ENCODE measurements at places on chromosomes 2 and 18.
A peak's percentile ranks its signal among the peaks of the same experiment; 100 is the strongest.

GRCh38 chr2:144937910-144938709, 418.2 kb upstream of the ZEB2 start:
- H3K27ac ChIP-seq: no peak overlapping the region
- no peaks in the 10 kb centered on the region for H3K36me3 ChIP-seq
- no peaks in the 10 kb centered on the region for H3K27me3 ChIP-seq
- H3K4me1 ChIP-seq: no peaks in the 10 kb centered on the region

- H3K27ac ChIP-seq: no peak overlapping the region
- H3K4me1 ChIP-seq: no peaks in the 10 kb centered on the region
- DNase-seq: no peak
- peaks cover 10% of the 10 kb centered on the region for H3K27me3 ChIP-seq
Measured at GRCh38 chr2:219266232-219266631, 12.5 kb upstream of the TUBA4A start.

DNA sequence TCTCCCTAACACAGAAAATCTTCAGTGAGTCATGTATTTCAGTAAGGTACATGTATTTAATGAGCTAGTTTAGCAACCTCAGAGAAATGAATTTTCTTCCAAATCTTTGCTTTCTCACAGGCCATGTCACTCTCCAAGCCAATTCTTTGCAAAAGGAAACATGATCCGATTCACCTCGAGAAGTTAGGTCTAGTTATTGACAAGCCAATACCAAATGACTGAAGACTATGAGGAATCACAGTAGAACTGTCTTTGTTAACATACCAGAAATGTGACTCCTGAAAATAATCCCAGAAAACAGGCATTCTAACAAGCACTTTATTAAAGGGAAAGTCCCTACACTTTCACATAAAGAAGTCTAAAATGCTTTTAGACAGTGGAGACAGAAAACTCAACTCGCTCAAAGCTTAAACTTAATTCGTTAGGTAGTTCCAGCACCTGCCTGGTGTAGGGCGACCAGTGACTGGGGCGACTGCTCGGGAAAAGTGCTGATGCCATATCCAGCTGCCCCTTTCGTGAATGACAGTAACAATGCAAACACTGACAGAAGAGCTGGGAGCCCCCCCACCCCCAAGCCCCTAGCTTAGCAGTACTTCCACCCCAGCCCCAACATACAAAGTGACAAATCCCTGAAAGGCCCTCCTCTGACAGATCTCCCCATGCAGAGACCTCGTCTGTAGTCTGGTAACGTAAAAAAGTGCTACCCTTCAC, 1.8 kb downstream of the MEMO1 start:
- peaks cover 18% of the 10 kb centered on the region for H3K4me1 ChIP-seq
- peak; percentile 2 for DNase-seq
- no peaks in the 10 kb centered on the region for H3K27me3 ChIP-seq
- no peak overlapping the region for H3K27ac ChIP-seq

GRCh38 chr2:112583497-112584133, 794 bp upstream of the CHCHD5 start:
- peak overlapping the region; percentile 85 for H3K27ac ChIP-seq
- no peaks in the 10 kb centered on the region for H3K27me3 ChIP-seq
- peak overlapping the region; percentile 97 for H3K4me3 ChIP-seq
- H3K36me3 ChIP-seq: peaks cover 21% of the 10 kb centered on the region
- peaks cover 35% of the 10 kb centered on the region for H3K4me1 ChIP-seq
- DNase-seq: no peak

- peak overlapping the region; percentile 22 for H3K4me3 ChIP-seq
- H3K27ac ChIP-seq: peak overlapping the region; percentile 95
- peaks cover 6% of the 10 kb centered on the region for H3K36me3 ChIP-seq
- H3K27me3 ChIP-seq: no peaks in the 10 kb centered on the region
- peaks cover 41% of the 10 kb centered on the region for H3K4me1 ChIP-seq
Measured at GRCh38 chr2:96148410-96149217, 3.4 kb upstream of the DUSP2 start.

- no peaks in the 10 kb centered on the region for H3K4me1 ChIP-seq
- no peaks in the 10 kb centered on the region for H3K27me3 ChIP-seq
- H3K36me3 ChIP-seq: no peaks in the 10 kb centered on the region
- no peak overlapping the region for H3K27ac ChIP-seq
- no peak for DNase-seq
Measured at GRCh38 chr18:49177812-49178211, 227.0 kb upstream of the SMAD7 start.

- H3K27ac ChIP-seq: no peak overlapping the region
- DNase-seq: no peak
- H3K4me1 ChIP-seq: peaks cover 4% of the 10 kb centered on the region
Measured at GRCh38 chr2:168912901-168913369, 11.8 kb downstream of the G6PC2 start.

DNA sequence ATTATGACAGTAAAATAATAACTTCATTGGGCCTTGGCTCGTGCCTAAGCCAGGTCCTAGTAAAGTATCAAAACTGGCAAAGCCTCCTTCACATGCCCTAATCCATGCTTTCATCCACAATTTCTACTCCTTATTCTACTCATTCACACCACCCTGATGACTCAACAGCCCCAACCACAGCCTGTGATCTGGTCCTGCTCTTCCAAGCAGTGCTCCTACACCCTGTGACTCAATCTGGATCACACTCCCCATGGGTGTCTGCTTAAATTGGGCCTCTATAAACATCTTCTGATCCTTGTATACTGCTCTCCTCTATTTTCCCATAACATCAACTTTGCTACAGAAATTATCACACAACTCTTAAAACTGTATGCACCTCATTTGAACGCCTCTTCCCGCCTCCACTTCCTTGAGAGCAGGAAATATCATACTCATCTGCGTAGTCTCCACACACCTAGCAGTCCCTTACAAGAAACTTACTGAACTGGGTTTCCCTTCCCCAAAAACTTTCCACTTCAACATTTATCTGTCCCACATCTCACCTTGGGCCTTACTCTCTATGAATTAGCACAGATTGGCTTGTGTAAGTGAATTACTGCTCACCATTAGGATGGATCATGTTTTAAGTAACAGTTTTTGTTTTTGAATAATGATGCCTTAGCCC, 15.9 kb downstream of the GTF3C3 start:
- no peak for DNase-seq
- no peaks in the 10 kb centered on the region for H3K27me3 ChIP-seq
- H3K4me1 ChIP-seq: no peaks in the 10 kb centered on the region
- H3K36me3 ChIP-seq: peaks cover 5% of the 10 kb centered on the region

DNA sequence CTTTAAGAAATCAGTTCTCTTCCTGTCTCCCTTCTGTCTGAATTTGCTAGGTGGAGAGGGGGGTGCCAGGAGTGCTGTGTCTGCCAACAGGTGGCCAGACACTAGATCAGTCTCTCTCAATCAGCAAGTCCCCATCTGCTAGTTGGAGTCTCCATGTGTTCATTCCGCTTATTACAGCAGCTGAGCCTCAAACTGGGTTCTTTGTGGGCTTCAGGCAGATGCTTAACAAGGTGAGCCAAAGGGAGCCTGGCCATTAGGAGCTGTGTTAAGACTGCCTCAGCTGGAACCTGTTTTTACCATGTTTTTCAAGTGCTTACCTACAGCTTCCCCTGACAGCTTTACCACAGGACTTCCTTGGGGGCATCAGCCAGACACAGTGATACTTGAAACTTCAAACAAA, 401.9 kb downstream of the LRP1B start:
- H3K4me1 ChIP-seq: no peaks in the 10 kb centered on the region
- H3K4me3 ChIP-seq: no peak overlapping the region
- no peaks in the 10 kb centered on the region for H3K27me3 ChIP-seq
- no peak overlapping the region for H3K27ac ChIP-seq
- no peak for DNase-seq
